B cell (primary cell): ENCODE measurements at places on chromosomes 6 and 20.

- no peak for DNase-seq
Observed at GRCh38 chr20:45826381-45827019, 612 bp downstream of the TNNC2 start.

DNA sequence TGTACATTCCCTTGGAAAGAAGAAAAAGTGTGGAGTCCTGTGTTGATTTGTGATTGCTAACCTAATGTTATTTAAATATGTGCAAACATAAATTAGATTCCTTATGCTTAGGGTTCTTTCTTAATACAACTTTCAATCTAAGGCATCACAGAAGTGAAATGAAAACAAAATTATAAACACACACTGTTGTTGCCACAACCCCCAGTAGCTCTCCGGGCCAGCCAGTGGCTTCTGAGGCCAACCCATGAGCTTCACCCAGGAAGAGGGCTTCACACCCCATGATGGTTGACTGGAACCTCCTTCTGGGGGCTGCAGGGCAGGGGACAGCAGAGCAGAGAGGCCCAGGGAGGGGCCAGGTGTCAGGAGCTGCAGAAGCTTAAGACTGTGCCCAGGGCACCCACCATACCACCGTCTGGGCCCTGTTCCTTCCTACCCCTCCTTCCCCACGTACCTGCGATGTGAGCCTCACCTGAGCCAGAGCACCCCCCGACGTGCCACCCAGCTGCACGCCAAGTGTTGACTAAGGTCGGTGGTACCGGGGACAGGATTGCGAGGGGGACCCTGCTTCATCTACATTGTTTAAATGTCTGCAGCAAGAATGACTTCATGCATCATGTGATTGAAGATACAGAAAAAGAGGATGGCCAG is 110.5 kb downstream of the FAM120B start:
- no peak for DNase-seq

DNA sequence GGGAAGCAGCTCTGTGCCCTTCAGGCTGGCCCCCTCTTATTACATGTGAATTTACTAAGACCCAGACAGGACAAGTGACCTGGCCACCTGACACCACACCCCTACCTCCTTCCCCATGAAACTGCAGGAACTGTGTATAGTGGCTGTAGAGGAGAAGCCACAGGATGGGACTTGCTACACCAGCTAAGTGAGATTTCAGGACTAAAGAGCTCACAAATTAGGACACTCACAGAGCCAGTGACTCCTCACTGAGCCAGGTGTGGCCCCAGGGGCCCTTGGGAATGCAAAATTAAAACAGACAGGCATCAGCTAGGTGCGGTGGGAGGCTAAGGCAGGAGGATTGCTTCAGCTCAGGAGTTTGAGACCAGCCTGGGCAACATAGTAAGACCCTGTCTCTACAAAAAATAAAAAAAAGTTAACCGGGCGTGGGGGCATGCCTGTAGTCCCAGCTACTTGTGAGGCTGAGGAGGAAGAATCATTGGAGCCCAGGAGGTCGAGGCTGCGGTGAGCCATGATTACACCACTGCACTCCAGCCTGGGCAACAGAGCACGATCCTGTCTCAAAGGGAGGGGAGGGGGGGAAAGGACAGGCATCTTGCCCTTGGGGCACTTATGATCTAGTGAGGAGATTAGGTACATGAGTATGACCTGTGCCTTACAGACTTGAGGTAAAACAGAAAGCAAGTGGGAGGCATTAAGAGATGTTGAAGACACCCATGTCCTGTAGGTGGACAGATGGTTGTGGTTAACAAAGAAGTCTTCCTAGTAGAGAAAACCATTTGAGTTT is 23.2 kb upstream of the SRF start:
- no peak for DNase-seq

DNA sequence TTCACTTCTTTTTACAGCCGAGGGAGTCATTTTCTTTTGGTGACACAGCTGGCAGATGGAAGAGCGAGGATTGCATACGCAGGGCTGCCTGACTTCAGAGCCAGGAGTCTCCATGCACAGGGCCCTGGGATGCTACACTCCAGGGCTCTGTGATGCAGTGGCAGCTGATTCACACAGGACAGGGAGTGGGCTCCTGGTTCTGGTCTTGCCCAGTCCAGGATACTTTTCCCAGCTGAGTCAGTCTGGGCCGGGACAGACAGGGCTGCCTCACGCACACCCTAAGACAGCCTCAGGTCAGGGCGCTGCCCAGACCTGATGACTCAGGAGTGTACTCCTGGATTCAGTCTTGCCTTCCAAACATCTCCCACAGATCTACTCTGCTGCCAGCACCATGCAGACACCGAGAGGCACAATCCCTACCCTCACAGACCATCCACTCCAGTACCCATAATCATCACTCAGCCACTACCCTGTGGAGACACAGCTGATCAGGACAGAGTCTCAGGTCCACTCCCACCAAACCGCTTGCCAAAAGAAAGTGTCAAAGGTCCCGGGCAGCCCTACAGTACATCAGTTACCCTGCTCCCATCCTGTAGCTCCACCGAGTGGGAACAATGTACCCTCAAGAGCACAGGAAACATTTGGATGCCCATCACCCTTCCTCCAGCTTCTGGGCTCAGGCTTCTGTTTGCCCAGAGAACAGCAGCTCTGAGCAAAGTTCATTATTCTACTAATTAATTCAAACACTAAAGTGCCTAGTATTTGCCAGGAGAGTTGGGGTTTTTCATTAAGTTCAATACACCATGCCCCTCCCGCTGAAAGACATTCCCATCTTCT is 11.5 kb downstream of the SDC4 start:
- no peak for DNase-seq

DNA sequence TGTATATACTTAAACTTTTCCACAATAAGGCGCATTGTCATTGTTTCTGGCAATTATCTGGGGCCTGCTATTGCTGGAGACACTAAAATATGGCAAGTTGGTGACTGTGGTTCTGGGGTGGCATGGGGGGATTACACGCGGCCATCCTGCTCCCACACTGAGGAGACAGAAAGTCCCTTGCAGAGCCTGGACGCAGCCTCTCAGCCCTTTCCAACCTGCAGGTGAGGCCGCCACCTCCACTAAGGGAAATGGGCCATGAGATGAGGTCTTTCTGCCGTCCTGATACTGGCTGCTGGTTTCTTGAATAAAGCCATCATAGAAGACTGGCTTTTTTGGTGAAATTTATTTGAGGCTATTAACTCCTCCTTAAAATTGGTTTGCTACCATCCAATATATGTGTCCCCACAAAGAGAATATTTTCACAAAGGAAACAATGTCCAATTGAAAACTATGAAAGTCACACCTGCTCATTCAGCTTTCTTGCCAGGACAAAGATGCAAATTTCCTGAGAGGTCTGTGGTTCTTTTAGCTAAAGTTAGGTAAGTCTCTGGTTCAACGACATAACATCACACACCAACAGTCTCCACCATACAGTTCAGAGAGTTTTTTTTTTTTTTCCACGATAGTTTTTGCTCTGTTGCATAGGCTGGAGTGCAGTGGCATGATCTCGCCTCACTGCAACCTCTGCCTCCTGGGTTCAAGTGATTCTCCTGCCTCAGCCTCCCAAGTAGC is 13.0 kb downstream of the TXNDC5 start:
- no peak for DNase-seq

DNA sequence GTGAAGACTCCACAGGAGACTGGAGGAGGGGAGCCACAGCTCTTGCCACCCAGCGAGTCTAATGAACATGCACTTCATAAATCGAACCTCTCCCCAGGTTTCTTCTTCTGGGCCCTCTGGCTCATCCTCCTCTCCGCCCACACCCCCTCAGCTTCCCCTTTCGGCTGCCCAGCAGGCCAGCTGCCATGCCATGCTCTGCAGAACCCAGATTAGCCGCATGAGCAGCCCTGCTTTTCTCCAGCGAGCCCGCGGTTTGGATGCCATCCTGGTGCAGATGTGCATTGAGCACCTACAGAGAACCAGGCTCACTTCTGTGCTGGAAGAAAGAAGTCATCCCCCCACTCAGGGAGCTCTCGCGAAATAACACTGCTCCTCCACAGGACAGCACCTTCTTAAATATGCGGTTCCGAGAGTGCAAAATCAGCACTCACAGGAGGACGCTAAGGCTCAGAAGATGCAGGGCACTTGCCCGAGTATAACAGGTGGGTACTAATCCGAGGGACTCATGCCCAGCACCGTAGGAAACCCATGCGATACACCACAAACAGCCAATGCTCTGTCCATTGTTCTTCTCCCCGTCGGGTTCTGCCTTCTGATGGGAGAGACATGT is 143.0 kb upstream of the THBS2 start:
- DNase-seq: no peak

DNA sequence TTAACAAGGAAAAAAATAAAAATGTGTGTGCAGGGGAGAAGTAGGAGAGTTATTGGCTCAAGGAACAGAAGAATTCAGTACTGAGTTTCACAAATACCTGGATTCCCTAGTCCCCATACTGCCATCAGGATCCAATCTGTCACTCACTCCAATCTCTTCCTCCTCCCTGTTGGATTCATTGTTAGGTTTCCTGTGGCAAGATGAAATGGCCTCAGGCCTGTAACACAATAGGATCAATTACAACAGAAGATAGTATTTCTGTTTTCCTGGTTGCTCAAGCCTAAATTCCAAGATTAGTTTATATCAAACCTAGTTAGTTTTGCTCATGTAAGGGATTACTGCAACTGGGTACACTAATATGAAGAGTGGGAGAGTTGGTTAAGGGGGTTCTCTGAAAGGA is 24.4 kb downstream of the HCRTR2 start:
- DNase-seq: no peak
